Bronchial epithelial cell (primary cell): ENCODE measurements at places on chromosomes 1 and 21. TPM values are rescaled to one million over a fixed set of nuclear protein-coding genes. Genes with fewer than 3 reads are reported as not detected.

DNA sequence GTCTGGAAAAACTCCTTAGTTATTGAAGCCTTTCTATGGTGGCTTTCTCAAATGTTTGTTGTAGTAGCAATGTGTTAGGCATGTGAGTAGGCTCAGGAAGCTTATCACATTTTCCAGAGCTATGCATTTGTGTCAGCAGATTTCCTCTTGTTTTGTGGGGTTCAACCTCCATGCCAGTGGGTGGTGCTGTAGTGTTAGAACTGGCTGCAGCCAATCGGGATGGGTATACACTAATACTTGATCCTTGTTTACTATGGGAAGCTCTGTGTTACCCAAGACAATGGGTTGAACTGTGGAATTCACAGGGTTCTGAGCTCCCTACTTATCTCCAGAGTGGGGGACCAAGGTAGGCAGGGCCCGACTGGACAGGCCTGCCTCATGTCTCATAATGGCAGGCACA lies 348.5 kb upstream of the ADAMTS5 start:
- DNase-seq, result no peak

- peak; percentile 93 for DNase-seq
Observed at GRCh38 chr21:42878993-42879787, at the start of gene WDR4. Gene WDR4 (minus strand): TSS chr21:42879539. CDS start chr21:42879495, 44 bp downstream.

DNA sequence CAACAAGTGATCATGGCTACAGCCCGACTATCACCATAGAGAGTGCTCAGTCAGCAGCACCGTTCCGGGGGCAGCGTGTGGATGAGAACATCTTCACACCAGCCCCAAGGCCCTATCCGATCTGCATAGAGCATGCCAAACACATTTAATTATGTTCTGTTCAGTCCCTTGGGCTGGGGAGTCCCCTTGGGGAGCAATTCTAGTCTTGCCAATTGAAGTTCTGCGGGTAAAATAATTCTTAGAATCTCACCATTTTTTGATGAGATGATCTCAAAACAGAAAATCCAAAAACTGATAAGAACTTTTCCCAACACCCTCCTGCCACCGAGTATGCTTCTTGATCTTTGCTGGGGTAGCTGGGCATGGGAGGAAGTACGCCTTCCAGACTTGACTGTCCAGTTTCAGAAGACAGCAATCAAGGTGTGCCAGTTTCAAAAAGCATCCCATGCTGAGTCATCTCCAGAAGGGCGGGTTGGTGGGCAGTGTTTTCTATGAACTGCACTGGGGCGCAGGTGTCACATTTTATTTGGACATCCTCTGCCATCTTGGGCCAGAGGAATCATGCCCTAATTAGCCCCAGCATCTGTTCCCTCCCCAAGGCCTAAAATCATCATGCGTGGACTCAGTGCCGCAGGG lies 20.8 kb upstream of the PTPRF start:
- DNase-seq, result peak; percentile 27

DNA sequence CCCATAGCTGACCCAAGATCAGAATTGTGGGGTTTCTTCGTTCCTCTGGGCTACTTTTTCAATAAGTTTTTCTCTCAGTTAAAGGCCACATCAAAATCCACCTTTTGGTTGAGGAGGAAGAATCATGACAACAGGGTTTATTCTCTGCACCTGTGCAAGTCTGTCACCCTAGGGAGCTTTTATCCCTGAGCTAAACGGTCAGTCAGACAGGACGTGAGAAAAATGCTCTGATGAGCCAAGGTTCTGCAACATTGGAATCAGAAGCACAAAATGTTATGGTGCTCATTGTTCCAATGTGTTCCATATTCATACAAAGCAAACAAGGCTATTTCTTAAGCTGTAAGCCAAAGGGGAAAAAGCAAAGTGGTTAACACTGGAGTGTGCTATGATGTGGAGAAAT lies 7.4 kb upstream of the ERICH3 start:
- no peak for DNase-seq

GRCh38 chr1:75423616-75424015 lies 187.3 kb downstream of the SLC44A5 start:
- no peak for DNase-seq

GRCh38 chr1:203296460-203297073 lies 8.8 kb upstream of the BTG2 start:
- no peak for DNase-seq

DNA sequence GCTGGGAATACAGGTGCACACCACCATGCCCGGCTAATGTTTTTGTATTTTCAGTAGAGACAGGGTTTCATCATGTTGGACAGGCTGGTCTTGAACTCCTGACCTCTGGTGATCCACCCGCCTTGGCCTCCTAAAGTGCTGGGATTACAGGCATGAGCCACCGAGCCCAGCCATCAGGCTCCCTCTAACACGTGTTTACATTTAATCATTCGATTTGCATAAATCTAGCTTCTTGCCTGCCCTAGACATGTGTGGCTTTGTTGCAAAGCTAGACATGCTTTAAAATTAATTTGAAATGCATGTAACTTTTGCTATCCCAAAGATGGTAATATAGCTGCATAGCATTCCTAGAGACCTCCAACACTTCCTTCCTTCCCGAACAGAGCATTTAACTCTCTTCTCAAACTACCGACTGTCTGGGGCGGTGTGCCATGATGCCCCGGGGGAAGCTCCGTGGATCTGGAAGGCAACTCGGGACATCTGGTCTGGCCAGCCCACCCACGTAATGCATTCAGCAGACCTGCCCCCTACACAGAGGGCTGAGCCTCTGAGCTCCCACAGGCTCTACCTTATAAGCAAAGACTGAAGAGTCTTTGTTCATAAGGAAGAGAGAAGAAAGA lies 34.6 kb upstream of the NID1 start:
- DNase-seq, result no peak

The MPC2 gene
- total RNA-seq, result 10.8 and 23.6 TPM in 2 replicates

The AMY2A gene
- total RNA-seq, result not detected in 2 replicates

The PIGP gene
- total RNA-seq, result 3.2 and 4.0 TPM in 2 replicates
